ENCODE measurements at places on chromosomes 3 and 15. TPM values are rescaled to one million over a fixed set of nuclear protein-coding genes. Genes with fewer than 3 reads are reported as not detected.

GRCh38 chr3:144317961-144318360, 346.3 kb downstream of the DIPK2A start:
- no peak for DNase-seq

GRCh38 chr3:54120657-54121413, 1.5 kb upstream of the CACNA2D3 start:
- no peak for DNase-seq

Gene ANKUB1
- total RNA-seq: not detected

- DNase-seq: no peak
Measured at GRCh38 chr3:160098261-160098908, 109.8 kb downstream of the IL12A start.

DNA sequence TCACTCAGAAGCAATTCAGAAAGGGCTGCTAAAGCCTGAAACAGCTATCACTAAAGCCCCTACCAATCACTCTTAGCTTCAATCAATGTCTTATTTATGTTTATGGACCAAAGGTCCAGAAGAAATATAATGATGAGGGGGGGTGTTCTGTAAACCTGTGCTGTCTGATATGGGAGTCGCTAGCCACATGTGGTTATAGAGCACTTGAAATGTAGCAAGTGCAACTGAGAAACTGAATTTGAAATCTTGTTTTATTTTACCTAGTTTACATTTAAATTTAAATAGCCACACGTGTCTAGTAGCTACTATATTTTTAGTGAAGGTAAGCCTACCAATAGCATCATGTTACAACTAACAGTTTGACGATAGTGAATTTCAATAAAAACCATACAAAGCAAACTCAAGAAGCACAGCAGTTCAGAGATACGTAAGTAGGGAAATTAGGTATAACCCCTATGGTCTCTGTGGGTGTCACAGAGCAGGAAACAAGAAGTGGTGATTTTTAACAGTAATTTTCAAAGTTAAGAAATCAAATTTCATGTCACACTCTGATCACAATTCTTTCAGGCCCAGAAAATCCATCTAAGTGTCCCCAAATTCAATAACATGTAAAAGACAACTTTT, 3.6 kb downstream of the POU1F1 start:
- no peak for DNase-seq

DNA sequence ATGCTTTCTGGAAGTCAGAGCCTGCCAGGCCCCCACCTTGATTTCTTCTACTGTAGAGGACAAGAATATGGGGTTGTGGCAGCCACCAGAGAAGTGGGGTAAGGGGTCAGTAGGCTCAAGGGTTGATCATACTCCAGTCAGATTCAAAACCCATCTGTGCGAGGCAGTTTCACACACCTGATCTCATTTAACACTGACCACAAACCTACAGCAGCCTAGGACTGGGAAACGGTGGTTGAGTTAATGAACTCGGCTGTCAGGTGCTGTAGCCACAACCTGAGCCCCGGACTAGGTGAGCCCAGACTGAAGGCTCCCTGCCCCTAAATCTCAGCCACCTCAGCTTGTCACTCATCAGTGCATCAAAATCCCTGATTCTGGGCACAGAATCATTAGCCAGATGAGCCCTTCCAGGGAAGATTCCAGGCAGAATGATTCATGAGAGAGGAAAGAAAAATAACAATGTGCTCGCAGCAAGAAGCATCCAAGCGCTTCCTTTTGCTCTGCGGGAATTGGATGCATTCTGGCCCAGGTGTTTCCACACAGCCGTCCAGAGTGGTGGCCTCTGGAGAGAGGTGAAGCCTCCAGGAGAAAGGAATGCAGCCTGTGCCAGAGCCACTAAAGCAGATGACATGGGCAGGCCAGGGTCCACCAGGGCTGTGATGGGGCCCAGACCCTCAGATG, 102.1 kb downstream of the SRGAP3 start:
- no peak for DNase-seq

- no peak for DNase-seq
Measured at GRCh38 chr3:102545276-102545675, 110.5 kb downstream of the ZPLD1 start.

Gene CCDC13
- 0.96 TPM for total RNA-seq

- DNase-seq: no peak
Measured at GRCh38 chr3:19526071-19526470, 377.8 kb downstream of the KCNH8 start.

Gene IL20RB
- 2.7 TPM for total RNA-seq

GRCh38 chr3:51773529-51774056, 5.4 kb downstream of the IQCF6 start:
- DNase-seq: no peak
